Stimulated activated CD4-positive, alpha-beta T cell treated with anti-CD3 and anti-CD28 coated beads, Interleukin-4, amount 100 ng/mL, for 24 hours (primary cell): ENCODE measurements at places on chromosomes 16 and 17.

DNA sequence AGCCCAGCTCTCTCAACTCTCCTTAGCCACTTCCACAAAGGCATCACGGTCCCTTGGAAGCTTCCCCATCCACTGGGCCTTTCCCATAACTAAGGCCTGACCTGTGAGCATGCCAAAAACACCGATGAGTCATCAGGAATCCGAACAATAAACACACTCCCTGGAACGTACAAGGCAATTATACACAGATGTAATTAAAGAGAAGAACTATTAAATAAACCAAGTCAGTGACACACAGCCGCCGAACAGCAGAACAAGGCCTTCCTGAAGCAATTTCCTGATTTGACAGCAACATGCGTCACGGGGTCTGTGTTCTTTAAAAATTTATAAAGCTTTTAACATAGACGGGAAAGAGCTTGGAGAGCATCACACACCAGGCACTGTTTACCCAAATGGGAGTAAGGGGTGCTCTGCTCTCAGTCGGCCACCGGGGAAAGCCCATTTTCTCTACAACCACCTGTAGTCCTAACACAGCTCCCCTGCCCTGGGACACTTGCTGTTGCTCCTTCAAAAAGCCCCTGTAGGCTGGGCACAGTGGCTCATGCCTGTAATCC is 29.4 kb downstream of the COG7 start:
- DNase-seq: no peak

- DNase-seq: no peak
Measured at GRCh38 chr17:28112181-28112580, 69.7 kb downstream of the NLK start.

DNA sequence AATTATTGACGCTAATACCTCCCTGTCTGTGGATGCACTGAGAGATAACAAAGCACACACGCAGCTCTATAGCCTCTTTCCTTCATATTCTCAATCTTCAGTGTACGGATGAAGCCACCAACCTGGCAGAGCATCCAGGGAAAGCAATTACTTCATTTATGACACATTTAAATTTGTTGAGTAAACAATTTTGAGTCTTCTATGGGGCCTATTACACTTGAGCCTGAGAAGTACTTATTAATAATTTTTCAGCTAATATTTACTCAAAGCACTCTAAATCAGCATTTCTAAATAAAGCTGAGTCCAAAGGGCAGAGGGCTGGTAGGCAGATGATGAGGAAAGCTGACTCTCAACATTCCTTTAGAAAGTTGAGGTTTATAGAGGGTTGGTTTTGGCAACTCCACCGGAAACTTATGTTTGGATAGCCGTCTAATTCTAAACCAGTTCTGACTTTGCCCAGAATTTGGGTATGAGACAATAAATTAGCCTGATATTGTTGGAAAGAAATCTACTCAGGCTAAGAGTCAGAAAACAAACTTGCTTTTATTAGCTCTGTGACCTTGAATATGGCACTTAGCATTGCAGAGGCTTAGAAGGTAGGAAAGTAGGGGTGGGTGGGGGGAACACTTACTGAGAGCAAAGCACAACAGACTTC is 643.5 kb downstream of the CDH11 start:
- DNase-seq: no peak

DNA sequence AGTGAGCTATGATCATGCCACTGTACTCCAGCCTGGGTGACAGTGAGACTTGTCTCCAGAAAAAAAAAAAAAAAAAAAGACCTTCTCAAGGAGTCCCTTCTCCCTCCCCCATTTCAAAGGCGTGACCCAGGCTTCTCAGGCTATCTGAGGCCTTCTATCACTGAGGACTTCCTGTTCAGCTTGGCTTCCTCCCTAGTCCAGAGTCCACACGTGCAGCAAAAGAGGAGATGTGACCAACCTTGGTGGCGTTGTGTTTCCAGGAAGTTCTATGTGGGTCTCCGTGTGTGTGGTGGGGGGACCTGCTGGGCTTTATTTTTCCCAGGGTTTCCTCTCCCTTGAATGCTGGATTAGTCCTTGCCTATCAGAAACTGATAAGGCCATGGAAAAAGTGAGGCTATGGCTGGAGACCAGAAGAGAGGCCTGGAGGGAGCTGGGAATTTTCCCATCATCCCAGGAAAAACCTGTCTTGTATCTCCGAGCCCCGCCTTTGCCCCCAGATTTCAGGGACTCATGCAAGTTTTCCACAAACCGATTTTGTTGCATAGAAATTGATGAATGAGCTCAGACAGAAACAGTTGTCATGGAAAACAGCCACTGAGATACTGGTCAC is 148.1 kb downstream of the SALL1 start:
- DNase-seq: no peak

DNA sequence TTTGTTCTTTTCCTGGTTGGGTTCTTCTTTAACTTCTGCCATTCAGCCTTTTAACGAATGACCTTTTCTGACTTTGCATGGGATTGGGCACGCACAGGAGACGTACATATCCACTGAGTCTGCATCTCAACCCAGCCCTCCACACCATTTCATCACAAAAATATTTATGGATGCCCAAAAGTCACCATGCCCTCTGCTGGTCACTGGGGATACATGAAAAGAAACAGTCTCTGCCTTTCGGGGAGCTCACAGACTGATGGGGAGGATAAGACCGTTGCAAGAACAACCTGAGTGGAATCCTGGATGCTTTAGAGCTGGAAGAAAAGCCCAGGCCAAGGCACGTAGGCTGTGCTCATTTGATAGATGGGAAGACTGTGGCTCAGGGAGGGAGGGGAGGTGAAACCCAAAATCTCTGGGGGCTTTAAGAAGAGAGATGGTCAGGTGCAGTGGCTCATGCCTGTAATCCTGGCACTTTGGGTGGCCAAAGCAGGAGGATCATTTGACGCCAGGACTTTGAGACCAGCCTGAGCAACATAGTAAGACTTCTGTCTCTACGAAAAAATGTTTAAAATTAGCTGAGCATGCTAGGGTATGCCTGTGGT is 7.9 kb upstream of the MT2A start:
- DNase-seq: peak; percentile 32

- no peak for DNase-seq
Measured at GRCh38 chr16:70568601-70569237, 45.1 kb downstream of the SF3B3 start.

DNA sequence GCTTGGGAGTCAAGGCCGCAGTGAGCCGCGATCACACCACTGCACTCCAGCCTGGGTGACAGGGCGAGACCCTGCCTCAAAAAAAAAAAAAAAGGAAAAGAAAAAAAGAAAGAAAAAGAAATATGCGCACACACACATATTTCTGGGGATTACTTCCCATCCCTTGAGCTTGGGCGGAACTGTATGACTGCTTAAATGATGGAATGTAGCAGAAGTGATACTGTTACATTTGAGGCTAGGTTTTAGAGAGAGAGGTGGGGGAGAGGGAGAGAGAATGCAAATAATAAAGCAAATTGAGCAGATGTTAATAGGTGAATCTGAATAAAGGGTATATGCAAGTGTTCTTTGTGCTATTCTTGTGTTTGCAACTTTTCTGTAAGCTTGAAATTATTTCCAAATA is 12.0 kb upstream of the USP32 start:
- no peak for DNase-seq

- no peak for DNase-seq
Measured at GRCh38 chr16:54070789-54071343, 215.7 kb downstream of the IRX3 start.

- peak; percentile 71 for DNase-seq
Measured at GRCh38 chr17:79042421-79043190, 18.6 kb downstream of the C1QTNF1 start.

DNA sequence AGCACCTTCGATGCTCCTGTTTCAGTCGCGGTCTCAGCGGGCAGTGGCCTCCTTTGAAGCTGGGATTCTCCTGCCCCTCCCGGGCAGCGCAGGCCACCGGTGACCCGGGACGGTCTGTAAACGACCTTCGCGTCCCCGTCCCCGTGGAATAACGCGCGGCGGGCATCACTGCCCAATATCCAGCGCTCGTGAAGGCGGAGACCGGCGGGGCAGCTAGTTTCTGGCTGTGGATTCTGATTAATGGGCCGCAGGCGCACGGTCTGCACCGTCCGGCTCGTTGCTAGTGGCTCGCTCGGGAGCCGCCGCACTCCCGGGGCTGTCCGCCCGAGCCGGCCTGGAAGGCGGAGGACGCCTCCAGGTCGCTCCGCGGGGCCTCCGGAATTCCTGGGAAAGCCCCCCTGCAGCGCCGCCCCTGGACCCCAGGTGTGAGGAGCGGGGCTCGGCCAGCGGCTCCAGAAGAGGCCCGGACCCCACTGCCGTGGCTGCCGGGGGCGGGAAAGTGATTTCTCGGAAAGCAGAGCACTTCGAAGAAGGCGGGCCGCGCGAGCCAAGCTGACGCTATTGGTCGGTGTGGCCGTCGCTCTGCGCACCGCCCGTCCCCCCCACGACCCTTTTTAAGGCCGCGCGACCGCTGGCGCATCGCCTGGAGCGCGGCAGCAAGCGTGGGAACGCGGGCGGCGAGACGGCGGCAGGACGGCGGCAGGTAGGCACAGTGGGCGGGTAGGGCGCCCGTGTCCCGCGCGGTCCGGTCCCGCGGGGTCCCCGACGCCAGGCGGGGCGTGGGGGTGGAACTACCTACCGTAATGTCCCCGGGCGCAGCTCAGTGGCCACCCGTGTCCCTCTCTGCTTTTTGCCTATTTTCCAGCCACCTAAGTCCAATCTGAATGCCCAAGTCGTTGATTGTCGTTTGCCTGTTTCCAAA is at the start of gene IRF8:
Gene IRF8, plus strand, starts transcription at position 642 of the 922 bp plus-strand sequence. CDS start 3,854 bp downstream, outside the sequence.
- DNase-seq: peak; percentile 87
